ENCODE measurements at places on chromosomes 4 and X.

GRCh38 chr4:66927937-66928336, 617.4 kb downstream of the CENPC start:
- no peak for DNase-seq

DNA sequence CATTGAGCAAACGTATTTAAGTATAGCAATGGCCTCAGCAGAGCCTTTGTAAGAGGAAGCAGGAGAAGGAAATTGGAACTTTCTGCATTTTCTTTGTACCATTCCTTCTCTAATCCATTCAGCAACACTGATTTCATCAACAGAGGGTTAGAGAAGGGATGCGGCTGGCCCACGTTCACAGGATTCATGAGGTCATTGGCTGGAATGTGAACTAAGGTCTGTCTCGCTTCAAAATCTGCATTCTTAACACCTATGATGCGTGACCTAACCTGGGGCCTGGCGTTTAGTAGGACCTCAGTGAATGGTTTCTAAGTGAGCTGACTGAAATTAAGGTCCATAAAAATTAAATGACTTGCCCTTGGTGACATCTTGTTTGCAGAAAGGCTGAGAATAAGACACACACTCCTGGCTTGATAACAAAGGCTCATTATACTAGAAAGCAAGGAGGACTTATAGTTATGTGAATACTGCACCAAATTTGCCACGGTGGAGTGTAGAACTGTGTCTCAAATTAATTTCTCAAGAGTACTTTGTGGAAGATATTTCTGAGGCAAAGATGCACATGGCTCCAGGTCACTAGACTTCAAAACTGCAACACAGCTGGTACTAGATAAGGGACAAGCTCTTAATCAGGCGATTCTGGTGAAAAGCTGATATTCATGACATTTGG, 25.4 kb downstream of the FGFBP1 start:
- no peak for DNase-seq

- DNase-seq, result no peak
Observed at GRCh38 chr4:142550965-142551364, 295.1 kb downstream of the INPP4B start.

- no peak for DNase-seq
Observed at GRCh38 chrX:39477762-39478120, 620.0 kb downstream of the BCOR start.

DNA sequence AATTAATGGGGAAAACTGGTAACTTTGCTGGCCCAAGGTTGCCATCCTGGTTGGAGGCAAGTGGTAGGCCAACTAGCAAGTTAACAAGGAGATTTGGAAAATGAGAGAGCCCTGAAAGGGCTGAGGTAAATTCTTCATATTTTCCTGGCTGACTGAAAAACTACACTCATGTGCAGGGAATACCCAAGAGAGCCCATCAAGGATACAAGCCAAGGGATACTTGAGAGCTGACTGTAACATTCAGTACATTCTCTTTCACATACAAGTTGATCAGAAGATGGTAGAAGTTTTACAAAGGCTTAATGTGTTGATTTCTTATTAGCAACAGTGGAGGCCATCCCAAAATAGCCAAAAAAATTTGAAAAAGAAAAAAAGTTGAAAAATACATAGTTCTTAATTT, 33.3 kb downstream of the IL2 start:
- peak; percentile 17 for DNase-seq

DNA sequence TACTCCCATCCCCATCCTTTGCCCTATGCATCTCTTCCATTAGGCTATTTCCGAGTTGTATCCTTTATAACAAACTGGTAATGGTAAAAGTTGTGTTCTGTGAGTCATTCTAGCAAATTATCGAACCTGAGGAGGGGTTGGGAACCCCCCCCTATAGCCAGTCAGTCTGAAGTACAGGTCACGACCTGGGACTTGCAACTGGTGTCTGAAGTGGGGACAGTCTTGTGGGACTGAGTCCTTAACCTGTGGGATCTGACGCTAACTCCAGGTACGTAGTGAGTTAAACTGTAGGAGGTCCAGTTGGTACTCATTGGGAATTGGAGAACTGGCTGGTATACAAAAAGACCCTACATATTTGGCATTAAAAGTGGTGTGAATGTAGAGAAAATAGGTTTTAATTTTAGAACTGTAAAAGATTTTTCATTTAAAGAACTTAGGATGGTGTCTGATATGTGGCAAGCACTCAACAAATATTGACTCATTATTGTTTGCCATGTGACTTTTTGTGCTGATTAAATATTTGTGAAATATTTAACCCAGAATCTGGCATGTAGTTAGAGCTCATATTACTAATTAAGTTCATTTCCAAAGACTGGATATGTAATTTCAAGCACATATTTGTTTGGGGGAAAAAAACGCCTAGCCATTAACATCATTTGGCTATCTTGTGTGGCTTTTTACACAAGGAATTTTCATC, 50.7 kb downstream of the CHST7 start:
- no peak for DNase-seq

DNA sequence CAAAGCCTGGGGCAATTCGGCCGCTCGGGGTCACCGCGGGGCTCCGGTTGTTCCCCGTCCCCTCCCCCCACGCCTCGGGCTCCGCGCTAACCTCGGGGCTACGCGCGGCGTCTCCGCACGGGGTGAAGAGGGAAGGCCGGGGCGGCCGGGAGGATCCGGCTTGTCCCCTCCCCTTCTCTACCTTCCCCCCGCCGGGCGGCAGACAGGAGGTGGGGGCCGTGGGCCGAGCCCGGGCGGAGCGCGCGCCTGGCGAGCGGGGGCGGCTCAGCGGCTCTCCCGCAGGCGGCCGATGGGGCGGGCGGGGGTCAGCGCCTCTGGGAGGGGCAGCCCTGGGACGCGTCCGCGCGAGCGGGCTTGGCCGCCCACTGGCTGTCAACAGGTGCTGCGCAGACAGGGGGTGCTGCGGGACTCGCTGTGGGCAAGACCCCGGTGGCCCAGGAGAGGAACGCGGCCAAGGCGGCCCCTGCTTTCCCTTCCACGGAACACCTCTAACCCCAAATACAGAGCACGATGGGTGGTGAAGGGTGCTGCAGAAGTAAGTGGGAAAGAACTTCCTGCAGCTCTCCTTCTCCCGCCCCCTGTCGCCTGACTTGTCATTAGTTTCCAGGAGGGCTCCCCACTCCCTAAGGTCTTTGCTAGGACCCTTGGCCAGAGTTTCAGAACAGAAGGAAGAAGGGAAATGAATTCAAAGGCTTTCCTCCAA, at the start of gene PDGFC:
PDGFC (minus strand) TSS at position 124 of the 703 bp plus-strand sequence. CDS start 896 bp downstream, outside the sequence.
- no peak for DNase-seq

DNA sequence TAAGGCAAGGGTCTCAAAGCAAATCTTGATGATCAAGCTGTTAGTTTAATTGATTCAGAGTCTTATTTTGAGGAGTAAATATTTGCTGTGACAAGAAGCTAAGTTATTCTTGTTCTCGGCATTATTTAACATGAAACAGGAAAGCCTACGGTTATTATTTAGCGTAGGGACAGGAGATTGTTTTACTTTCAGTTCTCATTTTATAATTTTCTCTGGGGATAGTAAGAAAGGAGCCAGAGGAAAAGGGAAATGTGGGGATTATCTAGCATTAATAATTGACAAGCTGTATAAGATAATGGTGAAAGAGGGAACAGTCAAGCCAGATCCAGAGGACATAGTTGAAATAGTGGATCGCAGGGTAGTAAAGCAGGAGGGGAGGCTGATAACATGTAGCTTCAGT, 39.7 kb upstream of the PARM1 start:
- no peak for DNase-seq

GRCh38 chrX:13852001-13852695, 35.3 kb upstream of the GPM6B start:
- no peak for DNase-seq

- no peak for DNase-seq
Observed at GRCh38 chrX:48715876-48716502, 19.5 kb downstream of the SUV39H1 start.

GRCh38 chrX:55159551-55159950, 60.6 kb upstream of the PAGE5 start:
- DNase-seq, result no peak

DNA sequence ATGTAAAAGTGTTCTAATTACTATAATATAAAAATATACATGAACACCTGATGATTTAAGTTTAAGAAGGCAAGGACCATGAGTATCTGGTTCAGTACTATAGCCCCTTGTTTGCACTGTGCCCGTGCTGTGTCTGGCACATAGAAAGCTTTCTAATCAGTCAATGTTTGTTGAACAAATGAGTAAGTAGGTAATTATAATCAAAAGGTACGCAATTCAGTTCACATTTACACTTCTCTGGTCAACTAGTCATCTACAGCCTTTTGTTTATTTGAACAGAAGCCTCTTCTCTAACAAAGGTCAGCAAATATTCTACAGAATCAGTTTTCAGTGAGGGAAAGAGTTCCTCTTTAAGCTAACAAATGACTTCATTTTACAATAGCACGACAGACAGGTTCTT, 523.3 kb downstream of the SMARCA1 start:
- no peak for DNase-seq

GRCh38 chr4:102563000-102563399, 61.8 kb downstream of the NFKB1 start:
- DNase-seq, result no peak

DNA sequence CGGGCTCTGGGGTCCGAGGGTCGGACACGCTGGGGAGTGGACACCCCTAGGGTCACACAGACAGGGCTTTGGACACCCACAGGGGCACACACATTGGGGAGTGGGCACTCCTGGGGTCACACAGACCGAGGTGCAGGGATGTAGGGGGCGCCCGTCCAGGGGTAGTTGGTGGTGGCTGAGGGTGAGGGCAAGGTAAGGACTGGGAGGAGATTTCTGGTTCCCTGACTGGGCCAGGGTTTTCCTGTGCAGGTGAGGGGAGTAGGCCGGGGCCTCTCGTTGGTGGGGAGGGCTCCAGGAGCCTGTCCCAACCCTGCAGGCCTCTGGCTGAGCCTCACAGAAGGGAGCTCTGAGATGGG, 21.9 kb upstream of the WDR45 start:
- no peak for DNase-seq

- DNase-seq, result no peak
Observed at GRCh38 chrX:12686331-12686730, 104.9 kb upstream of the PRPS2 start.

- no peak for DNase-seq
Observed at GRCh38 chr4:121253961-121254360, 89.8 kb upstream of the TNIP3 start.

Measured in GM04503 (cell line).